ENCODE measurements at places on chromosomes 2 and 18.

DNA sequence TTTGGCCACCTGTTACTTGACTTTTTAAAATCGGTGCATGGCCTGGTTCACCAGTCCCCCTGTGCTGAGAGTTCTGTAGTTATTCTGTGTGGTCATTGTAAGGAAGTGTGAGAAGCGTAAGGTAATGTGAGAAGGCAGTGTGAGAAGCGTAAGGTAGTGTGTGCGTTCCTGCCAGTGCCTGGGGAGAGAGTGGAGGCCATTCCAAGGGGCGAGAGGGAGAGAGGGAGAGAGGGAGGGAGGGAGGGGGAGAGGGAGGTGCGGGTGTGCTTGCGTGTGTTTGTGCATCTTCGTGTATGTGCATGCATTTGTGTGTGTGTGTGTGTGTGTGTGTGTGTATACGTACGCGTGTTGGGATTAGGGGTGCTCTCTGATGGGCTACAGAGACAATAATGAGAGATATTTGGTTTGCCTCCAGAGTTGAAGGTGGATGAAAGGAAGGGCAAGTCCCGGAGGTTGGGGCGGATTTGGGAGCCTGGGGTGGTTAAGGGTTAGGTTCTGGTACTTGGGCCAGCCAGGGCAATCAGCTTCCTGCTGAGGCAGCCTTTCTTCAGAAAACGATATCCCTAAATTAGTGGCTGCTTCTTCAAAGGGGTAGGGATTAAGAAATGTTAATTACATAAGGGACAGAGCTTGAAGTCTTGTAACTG is 53.7 kb downstream of the SGPP2 start:
- DNase-seq, result no peak

DNA sequence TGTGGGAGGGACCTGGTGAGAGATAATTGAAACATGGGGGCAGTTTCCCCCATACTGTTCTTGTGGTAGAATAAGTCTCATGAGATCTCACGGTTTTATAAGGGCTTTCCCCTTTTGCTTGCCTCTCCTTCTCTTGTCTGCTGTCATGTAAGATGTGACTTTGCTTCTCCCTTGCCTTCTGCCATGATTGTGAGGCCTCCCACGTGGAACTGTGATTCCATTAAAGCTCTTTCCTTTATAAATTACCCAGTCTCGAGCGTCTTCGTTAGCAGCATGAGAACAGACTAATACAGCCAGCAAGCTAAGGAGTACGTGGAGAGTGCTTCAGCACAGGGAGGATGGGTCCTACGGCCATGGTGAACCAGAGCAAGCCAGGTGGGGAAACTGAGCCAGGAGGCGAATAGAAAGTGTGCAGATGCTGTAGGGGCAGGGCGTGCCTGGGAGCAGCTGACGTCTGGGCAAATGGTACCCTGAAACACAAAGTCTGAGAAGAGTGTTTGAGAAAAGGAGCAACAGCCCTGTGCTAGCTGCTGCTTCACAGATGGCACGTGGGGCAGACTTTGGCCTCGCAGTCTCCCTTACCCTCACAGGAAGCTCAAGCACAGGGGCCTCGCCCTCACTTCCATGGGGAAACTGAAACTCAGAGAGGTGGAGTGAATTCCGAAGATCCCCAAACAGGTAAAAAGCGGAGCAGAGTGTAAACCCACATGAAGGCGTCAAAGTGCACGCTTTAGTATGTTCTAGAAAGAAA is 64.2 kb downstream of the MYT1L start:
- DNase-seq, result no peak

DNA sequence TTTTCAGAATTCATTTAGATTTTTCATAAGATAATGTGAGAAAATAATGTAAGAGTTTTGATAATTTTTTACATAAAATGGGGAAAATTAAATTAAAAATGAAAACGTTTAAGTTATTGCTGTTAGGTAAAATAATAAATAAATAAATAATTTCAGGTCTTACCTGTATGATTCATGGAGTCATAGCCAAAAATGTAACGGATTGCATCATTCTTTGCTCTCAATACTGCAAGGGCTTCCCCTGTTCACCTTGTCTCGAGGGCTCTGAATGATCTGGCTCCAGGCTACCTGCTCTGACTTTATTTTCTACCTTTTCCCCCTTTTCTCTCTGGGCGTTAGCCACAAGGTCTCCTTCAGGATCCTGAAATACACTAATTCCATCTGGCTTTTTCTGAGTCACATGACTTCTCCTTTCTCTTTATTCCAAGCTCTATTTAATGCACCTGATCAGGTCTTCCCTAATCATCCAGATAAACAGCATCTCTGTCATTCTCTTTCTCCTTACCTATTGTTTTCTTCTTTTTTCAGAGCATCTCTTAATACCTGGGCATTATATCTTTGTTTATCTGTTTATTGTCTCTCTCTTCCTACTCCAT is 30.0 kb upstream of the CFAP36 start:
- no peak for DNase-seq

- no peak for DNase-seq
Measured at GRCh38 chr2:11903085-11903606, 156.7 kb downstream of the LPIN1 start.

GRCh38 chr18:51943281-51943680 is 396.7 kb upstream of the DCC start:
- no peak for DNase-seq

DNA sequence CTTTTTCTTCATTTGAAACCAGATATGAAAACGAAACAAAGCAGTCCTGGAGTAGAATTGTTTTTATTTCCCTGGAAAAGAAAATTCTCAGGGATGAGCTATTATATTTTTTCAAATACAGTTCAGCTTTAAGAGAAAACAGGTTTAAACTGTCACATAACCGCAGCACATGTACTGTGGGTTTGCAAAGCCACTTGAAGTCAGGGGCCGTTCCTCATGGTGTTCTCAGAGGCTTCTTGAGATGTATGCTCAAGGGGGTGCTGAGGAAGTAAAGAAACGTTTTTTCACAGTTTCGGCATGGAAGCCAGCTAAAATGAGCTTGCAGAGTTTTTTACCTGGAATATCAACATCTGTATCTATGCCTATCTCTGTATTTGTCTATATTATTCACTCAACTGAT is 225.3 kb downstream of the MC4R start:
- DNase-seq, result no peak

GRCh38 chr2:138782383-138782782 is 2.2 kb upstream of the NXPH2 start:
- DNase-seq, result no peak

DNA sequence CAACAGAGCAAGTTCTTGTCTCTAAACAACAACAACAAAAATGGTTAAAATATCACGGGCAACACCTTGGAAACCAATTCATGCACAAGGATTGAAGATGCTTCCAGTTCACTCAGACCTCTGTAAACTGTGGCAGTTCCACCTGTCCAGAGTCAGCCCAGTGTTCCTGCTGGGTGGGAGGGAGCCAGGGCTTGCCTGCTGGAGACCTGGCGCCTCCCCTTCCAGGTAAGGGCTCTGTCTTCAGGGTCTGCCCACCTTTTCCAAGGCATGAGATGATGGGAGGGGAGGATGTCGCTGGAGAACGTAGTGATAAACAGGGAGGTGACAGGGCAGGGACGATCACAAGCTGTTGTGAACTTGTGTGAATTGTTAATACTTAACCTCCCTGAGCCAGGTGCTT is 9.8 kb upstream of the GPC1 start:
- no peak for DNase-seq

DNA sequence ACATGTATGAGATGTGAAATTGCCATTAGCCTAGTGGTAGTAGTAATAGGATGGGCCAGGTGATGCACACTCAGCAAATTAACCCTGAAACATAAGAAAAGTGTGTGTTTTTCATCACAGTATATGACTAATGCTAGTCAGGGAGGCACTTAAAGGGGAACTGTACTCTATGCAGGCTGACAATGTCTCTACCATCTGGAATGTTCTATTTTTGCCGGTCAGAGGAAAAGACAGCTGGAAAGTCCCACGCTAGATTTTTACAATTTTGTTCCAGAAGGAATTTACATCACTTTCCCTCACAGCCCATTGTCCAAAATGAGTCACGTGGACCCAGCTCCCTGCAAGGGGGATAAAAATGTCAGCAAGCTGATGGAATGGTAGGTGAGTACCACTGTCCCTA is 746.3 kb upstream of the CHAC2 start:
- no peak for DNase-seq

DNA sequence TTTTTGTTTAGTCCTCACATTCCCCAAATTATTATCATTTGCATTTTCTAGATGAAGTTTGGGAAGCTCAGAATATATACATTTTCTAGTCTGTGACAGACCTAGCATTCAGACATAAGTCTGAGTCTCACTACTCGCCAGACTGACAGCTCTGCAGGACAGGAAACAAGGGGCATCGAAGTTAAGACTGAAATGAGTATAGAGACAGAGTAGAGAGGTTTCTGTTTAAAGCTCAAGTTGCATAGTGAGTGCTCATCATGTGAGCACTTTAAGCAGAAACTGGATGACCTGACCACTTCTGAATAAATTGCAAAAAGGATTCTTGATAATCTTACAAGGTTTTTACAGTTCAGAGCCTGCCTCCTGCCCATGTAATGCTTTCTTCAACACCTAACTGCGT is 1.1 kb downstream of the HADHB start:
- DNase-seq, result no peak

GRCh38 chr2:191981706-191982105 is 134.8 kb upstream of the CAVIN2 start:
- DNase-seq, result no peak

GRCh38 chr2:170224692-170225294 is 46.8 kb downstream of the MYO3B start:
- DNase-seq, result no peak

DNA sequence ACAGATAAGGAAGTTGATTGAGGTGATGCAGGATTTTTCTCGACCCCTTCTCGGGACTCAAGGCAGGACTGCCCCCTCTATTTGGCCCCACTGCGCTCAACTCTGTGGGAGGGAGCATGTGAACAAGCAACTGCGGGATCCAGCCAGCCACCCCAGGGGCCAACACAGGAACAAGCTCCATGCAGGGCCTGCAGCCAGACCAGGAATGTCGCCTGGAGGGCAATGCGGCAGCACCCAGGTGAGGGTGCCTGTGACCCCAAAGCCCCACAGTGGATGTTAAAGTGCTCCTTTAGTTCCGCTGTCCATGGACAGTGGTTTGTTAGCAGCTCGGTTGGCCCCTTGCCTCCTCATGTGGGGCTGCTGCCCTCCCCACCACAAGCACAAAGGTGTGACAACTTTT is 57.1 kb downstream of the HRH4 start:
- no peak for DNase-seq

DNA sequence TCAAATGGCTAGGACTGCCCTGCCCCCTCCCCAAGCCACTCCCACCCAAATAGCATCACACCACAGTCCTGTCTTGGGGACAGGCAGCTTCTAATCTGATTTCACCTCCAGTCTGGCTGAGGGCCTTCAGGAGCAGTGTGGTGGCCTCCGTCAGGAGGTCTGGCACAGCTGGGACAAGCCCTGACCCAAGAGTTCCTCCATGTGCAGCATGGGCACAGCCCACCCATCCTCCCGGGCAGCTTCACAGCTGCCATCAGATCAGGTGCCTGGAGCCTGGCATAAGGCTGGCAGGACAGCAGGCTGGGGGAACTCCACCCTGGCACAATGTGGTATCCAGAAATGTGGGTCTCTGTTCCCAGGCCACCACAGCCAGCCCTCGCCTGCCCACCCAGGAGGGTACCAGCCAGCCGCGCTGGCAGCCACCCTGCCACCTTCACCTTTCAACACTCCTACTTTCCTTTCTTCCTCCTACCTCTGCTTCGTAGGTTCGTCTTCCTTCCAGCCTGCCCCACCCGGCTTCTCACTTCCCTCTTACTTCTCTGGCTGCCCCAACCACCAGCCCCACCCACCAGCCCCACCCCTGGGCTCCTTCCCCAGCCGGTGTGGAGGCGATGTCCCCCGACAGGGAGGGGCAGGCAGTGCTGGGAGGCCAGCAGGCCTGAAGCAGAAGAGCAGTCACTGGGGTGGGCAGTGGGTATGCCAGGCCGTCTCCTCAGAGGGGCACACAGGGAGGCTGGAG is at the start of gene CAPG:
TSS of gene CAPG (minus strand) at position 522 of the 739 bp plus-strand sequence. CDS start 8,221 bp downstream, outside the sequence.
- no peak for DNase-seq

GRCh38 chr2:122506620-122507019 is 751.2 kb downstream of the TSN start:
- no peak for DNase-seq

DNA sequence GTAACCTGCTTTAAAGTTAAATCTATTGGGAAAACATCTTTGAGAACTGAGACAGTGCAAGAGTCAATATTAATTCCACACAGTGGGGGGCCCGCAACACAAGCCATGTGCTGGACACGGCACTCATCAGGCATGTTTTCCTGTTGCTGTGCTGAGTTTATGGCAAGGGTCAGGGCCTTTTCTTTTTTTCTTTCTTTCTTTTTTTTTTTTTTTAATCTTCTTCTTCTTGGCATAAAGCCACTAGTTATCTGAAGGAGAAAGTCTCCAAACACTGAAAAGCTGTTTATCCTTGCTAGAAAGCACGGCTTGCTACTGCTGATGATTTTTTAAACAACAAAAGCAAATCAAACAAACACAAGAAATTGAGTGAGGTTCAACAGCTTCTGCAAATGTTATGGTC is 252.1 kb downstream of the ZNF521 start:
- no peak for DNase-seq

- no peak for DNase-seq
Measured at GRCh38 chr18:73118121-73118816, 250.5 kb upstream of the NETO1 start.

DNA sequence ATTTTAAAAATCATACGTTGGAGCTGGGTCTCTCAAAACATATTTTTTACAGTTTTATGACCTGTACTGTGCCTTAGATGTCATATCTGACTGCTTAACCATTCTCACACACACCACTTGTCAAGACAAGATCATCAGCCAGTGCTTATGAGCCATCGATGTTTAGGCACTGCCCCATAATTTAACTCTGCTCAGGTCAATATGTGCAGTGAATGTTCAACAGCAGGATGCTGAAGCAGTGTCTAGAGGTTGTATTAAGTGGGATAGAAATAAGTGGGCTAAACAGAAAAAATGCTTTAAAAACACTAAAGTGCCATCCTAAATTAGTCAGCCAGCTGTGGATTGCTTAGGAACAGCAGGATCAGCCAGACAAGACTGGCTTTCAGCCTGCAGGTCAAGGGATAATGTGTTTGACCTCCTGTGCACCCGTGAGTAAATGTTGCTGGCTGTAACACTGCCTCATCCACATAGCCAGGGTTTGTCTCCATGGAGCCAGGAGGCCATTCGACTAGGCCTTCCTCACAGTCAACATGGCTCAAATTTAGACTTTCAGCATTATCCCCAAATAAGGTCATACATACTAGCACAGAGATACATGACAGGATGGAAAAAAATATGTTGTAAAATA is 139.0 kb upstream of the NXPH2 start:
- no peak for DNase-seq

- no peak for DNase-seq
Measured at GRCh38 chr2:114659880-114660279, 217.4 kb downstream of the DPP10 start.

DNA sequence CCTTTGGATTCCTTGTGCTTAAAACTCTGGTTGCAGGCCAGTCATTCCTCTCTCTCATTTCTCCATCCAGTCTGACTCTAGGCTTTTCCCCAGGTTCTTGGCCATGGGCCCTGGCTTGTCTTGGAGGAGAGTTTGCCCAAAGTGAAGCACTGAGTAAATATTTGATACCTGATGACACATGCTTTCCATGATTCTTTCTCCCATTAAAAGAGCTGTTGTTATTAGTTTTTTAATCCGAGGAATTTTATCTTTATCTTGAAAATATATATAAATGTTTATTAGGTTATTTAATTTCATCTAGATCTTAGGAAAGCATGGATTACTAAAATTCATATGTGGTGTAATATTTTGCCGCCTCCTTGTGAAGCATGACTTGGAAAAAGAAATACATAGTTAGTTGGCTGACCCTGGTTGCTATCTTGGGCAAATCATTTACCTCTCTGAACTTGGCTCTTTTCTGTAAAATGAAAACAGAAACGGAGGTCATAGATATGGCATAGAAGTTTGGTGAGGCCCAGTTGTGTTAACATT is 650.1 kb downstream of the SLC4A3 start:
- no peak for DNase-seq

- DNase-seq, result no peak
Measured at GRCh38 chr2:171745141-171745540, 57.9 kb downstream of the DYNC1I2 start.

Data from dorsolateral prefrontal cortex (tissue), 122 donors.